Cerebellar nuclear complex (tissue), 1 donor: ENCODE measurements at places on chromosomes 12 and 14.

- DNase-seq: no peak
These were observed 17.1 kb upstream of the STYK1 start for GRCh38 chr12:10690906-10691305.

- DNase-seq: no peak
These were observed 197.3 kb downstream of the TMTC3 start for GRCh38 chr12:88339254-88339949.

DNA sequence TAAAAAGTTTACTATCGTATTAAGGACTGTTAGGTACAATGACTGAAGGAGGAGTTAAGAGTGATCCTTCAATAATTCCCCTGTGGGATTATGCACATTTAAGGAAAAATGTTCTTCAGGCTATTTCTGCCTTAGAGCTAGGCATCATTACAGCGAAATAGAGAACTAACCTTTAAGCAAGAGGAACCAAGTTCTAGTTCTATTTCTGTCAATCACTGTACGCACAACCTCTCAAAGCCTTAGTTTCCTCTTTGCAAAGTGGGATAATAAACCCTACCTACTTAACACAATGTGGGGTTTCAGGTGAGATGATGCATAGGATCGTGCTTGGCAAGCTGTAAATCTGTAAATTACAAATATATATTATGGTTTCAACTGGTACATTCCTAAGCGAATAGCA, 15.4 kb downstream of the NTF3 start:
- no peak for DNase-seq

DNA sequence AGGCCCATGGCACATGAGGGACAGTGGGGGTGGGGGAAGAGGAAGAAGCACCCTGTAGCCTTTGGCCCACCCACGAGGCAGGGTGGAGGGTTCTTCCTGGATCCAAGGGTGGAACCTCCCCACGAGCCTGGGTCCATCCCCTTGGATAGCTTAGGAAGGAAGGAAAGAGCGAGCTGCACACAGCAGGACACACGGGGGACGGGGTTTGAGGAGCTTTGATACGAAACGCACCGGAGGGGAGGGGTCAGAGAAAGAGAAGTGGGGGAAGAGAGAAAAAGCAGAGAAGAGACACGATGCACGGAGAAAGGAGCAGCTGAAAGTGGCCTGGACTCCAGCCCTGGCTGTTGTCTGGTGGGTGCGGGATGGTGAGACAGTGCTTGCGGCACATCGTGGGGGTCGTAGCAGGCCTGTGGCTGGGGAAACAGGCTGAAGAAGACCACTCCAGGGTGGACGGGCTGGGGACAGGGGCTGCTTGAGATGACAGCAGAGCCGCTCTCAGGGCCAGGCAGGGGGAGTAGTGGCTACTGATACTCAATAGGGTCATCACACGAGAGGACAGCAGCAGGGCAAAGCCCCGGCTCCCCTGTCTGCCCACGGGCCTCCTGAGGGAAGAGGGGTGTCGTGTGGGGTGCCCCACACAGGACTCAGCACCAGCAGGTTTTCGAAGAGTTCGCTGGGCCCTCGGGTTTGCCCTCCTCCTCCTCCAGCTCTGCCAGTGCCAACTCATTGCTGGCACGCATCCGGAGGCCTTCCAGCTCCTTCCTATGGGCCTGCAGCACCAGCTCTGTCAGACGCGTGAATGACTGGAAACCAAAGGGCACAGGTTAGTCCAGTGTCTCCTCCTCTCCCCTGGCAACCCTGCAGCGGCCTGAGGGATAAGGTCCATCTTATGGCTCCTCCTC, 5.4 kb upstream of the GPX2 start:
- no peak for DNase-seq

- no peak for DNase-seq
These were observed 723.7 kb upstream of the USP15 start for GRCh38 chr12:61536525-61536924.

DNA sequence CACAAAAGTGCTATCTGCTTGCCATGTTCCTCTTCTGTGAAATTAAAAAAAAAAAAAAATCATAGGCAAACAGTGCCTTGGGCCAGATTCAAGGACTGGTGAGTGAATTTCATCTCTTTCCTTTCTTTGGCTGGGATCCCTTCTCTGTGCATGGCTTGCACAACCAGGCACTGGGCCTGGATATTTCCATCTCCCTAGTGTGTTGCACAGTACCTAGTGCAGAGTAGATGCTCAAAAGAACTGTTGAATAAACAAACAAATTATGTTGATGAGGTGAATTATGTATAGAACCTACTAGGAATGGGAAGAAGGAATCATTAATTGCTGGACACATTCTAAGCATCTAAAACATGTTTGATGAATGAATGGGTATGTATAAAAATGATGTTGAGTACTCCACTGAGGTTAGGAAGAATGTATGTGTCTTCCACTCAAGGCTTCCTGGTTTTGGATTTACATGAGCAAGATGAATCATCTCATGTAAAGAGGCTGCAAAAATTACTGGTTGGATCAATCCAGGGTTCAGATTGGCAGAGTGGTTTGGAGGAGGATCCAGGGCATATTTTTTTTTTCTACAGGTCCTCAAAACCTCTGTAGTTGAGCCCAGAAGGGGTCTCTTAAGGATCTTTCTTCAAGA, 93.2 kb downstream of the EMP1 start:
- no peak for DNase-seq

DNA sequence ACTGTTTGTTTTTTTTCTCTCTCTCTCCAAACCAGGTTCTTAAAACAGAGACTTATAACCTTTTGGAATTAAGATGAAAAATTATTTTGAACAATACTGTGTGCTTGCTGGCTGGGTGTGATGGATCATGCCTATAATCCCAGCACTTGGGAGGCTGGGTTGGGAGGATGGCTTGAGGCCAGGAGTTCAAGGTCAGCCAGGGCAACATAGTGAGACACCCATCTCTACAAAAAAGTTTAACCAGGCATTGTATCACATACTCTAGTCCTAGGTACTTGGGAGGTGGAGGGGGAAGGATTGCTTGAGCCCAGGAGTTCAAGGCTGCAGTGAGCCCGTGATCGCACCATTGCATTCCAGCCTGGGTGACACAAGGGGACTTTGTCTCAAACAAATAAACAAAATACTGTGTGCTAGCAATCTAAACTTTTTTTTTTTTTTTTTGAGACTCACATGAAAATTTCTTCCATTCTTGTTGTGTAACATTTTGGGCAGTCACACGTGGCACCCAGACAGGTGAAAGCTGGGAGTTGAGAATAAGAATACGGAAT, 379.6 kb downstream of the ETNK1 start:
- no peak for DNase-seq

GRCh38 chr12:70557583-70558191, 79.5 kb downstream of the PTPRB start:
- DNase-seq: no peak

DNA sequence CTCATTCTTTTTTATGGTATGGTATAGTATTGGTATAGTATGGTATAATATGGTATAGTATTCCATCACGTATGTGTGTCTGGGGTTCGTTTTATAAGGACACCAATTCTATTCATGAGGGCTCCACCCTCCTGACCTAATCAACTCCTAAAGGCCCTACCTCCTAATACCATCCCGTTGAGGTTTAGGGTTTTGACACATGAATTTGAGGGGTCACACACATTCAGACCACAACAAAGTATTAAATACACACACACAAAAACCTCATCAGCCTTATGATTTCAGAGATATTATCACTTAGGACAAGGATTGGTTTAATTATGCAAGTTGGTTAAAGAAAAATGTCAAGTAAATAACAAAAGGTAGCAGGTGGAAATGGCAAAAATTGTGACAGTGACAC, 54.1 kb upstream of the CHST11 start:
- DNase-seq: no peak

- no peak for DNase-seq
These were observed 109.0 kb downstream of the LRIG3 start for GRCh38 chr12:58811346-58811745.

GRCh38 chr14:105885561-105886320, 359.4 kb downstream of the TMEM121 start:
- no peak for DNase-seq

DNA sequence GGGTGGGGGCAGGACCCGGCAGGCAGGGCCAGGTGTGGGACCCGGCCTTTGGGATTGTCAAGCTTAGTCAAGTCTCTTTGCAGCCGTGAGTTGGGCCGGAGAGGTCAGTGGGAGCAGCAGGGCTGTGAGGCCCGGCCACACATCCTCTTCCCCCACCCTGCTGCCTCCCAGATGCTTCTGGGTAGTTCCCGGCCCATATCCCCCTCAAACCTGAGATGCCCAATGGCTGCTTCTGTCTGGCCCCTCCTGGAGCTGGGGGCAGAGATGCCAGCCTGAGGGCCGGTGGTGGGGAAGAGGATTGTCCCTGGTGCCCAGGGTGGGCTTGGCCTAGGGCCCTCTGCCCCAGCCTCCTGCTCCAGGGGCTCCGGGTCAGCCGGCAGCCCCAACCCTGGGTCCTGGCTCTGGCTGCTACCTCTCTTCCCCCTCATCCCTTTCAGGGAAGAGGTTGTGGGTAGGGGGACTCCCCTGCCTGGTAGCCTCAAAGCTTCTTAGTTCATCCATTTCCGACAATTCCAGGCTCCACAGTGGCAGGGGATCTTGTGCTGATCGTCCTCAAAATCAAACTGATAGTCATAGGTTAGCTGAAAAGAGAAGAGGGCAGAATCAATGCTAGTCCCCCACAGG, 2.8 kb upstream of the PRKAG1 start:
- DNase-seq: no peak

- DNase-seq: no peak
These were observed 21.6 kb downstream of the RERGL start for GRCh38 chr12:18068355-18068754.

DNA sequence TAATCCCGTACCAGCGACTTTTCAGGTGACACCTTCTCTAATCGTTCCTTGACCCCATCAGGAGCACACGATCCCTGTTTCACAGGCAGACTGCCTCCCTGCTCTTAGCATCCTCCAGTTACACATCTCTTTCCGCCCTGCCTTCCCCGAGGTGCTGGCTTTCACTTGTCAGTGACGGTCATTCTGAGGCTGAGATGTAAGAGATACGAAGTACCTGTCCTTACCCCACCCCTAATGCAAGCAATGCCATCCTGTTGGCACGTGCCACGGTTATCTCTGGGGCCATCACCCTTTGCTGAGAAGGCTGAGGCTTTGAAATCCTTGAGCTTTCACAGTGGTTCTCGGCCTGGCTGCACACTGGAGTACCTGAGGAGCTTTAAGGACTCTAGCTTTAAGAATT, 24.4 kb downstream of the B4GALNT3 start:
- no peak for DNase-seq

DNA sequence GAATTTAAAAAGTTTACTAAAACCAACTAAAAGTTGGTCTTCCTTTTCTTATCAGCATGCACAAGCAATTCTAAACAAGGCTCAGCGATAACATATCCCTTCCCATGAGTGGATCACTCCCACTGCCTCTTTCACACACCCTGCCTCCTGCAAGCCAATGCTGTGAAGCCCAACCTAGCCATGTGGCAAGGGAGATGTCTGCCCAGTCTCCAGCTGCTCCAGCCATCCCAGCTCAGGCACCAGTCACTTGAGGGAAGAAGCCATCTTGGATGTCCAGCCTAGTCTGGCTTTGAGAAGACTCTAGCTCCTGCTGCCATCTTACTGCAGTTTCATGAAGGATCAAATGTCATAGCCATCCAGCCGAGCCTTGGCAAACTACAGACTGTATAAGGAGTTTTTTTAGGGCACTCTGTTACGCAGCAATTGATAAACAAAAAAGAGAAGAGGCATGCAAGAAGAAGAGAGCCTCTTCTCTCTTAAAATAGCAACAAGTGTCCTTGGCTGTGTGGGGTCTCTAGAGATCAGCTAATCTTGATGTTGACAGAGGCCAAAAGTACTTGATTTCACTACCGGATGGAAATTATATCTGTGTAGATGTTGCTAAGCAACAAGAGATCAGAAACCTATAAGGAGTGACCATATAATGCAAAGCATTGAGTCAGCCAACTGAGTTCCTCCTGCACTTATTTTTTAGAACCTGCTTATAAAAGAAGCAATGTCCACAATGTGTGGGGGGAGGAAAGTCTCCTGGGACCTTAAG, 108.9 kb downstream of the PTCSC3 start:
- DNase-seq: no peak

DNA sequence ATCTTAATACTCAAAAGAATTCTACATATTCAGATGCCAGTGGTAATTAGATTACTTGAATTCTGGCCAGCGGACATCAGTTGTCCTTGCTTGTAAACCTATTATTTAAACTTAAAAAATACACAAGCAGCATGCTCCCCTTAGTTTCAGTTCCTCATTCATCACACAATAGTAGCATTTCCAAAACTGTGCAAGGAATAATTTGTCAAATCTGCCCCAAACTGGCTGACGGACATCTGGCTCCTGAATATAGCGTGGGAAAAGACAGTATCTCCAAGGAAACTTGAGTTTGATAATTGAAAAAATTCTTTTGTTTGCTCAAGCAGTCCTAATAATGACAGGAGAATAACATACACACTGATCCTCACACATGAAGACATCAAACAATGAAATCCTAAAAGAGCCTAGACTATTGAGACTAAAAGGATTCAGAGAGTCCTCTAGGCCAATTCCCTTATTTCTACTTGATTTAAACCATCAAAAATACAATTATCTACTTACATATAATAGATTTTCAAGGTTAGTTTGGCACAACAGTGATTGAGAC, 90.4 kb downstream of the KIF21A start:
- DNase-seq: no peak
